Esophagus squamous epithelium (tissue), 5 donors: ENCODE measurements at places on chromosomes 13 and 19.

DNA sequence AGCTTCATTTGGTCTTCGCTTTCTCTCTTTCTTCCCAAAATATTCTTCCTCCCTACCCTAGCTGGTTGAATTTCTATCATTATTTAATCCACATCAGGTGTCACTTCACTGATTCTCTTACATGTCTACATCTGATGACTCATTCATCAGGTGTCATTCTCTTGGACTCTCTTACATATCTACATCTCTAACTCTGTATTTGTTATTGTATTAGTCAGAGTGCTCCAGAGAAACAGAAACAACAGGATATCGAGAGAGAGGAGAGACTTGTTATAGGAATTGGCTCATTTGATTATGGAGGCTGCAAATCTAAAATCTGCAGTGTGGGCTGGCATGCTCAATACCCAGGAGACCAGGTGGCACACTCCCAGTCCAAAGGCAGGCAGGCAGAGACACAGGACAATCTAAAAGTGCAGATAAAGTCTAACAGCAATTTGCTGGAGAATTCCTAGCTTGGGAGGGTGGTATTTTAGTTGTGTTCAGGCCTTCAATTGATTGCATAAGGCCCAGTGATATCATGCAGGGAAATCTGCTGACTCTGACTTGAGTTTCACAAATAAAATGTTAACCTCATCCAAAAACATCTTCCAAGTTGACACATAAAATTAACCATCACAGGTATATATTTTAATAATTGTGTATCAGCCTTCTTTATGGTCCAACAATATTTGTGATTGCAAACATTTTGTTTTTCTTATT, 541.4 kb upstream of the SLITRK5 start:
- DNase-seq = no peak

DNA sequence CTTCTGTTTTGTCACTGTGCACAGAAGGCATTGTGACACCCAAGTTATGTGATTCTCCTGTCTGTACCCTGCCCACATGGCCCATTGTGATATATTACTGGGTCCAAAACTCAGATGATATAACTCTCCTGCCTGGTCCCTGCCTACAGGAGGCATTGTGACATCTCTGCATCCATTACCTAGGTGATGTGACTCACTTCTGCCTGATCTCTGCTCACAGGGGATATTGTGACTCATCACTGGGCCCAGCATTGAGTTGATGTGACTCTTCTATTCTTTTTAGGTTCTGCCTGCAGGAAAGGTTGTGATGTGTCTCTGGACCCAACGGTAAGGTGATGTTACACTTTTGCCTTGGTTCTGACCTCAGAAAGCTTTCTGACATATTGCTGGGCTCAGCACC, 67.9 kb upstream of the ZNF724 start:
- DNase-seq = no peak

GRCh38 chr13:67277581-67277980, 47.4 kb upstream of the PCDH9 start:
- no peak for DNase-seq

- no peak for DNase-seq
Observed at GRCh38 chr19:51124216-51124615, 490 bp upstream of the SIGLEC9 start.

GRCh38 chr13:43100667-43101066, 77.3 kb downstream of the DNAJC15 start:
- DNase-seq = no peak

DNA sequence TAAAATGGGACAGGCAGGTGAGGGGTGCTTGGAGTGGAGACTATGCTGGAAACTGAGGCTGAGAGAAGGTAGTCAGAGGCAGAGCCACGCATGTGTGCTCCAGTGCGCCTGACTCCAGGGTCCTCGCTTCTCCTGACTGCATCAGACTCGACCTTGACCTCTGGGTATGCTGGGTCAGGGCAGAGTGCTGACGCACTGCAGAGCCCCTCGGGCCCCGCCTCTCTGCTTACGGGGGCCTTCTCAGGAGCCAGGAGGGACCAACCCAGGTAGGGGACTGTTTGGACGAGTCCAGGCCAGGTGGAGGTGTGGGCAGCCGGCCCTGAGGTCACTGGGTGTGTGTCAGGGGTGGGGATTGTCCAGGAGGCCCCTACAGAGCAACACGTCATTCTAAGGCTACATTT, 22.9 kb upstream of the SLC7A10 start:
- no peak for DNase-seq

DNA sequence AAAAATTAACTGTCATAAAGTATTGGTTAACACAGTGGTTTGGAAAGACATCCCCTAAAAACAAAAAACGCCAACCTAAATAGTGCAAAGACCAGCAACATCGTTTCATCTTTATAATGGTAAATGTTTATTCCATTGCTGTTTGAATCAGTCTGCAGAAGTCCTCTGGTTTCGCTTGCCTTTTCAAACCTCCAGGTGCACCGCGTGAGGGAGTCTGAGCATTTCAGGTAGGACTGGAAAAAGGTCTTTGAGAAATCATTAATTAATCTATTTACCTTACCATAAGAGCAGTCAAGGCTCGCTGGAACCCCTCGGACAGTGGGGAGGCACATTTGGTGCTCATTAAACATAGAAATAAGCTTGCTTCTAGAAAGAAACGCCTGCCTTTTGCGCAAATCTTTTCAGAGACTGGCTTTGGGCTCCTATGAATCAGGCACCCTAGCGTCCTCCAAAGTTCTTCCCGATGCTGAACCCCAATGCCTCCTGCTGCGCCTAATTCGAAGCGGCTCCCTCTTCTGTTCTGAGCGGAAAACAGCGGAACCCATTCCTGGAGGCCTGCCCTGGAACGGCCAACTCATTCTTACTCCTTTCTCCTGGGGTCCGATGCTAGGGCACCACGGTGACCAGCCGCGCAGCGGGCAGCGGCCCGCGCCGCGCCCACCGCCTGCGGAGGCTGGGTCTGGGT, 951 bp upstream of the MTUS2 start:
- no peak for DNase-seq

DNA sequence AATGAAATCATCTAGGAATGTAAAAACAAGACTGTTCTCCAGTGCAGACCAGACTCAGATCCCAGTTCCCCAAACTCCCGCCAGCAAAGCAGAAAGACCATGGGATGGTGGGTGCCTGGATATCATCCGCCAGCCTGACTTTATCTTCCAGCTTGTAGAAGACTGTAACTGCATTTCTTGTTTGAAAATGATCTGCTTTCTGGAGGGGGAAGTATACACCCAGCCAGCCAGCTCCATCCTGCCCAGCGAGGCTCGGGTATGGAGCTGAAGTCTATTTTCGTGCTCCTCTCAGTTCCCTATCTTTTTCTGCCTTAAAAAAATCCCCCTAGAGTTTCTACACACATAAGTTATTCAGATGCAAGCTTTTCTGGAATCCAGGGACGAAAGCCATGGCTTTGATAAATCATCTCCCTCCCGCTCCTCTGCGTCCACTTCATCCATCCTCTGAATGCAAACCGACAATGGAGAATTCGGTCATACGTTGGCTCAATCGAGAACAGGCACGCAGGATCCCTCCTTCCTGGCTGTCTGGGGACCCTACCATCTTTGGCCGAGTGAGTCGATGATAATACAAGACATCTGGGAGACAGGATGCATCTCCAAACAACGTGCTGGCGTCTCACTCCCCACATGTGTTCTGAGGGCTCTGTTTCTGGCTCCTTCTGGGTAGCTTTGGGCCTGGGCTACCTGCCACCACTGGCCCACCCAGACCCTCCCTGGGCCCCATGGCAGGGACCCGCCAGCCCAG, 31.2 kb downstream of the CEBPG start:
- DNase-seq = no peak

- no peak for DNase-seq
Observed at GRCh38 chr13:102847272-102848234, 1.7 kb downstream of the ERCC5 start.

GRCh38 chr19:35054626-35055025, 13.1 kb downstream of the HPN start:
- no peak for DNase-seq

- no peak for DNase-seq
Observed at GRCh38 chr19:33306191-33306590, 3.9 kb upstream of the CEBPA start.

DNA sequence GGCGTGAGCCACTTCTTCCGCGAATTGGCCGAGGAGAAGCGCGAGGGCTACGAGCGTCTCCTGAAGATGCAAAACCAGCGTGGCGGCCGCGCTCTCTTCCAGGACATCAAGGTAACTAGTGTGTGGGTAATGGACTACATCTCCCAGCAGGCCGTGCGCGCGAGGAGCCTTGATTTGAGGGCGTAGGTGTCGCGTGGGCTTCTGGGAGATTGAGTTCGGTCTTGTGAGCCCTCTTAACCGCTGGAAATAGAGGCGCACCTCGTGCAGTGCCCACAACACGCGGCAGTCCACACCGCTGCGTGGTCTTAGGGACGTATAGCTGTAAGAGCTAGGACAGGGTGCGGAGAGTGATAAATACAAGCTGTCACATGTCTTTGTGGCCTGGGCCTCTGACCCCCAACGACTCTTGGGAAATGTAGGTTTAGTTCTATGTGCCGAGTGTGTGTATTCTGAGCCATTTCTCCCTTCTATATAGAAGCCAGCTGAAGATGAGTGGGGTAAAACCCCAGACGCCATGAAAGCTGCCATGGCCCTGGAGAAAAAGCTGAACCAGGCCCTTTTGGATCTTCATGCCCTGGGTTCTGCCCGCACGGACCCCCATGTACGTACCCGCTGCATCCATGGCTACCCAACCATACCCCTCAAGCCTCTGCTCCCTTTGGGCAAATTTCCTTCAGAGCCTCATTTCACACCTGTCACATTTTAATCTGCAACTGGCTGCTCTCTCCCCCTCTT, 864 bp downstream of the FTL start:
- DNase-seq = peak; percentile 57

DNA sequence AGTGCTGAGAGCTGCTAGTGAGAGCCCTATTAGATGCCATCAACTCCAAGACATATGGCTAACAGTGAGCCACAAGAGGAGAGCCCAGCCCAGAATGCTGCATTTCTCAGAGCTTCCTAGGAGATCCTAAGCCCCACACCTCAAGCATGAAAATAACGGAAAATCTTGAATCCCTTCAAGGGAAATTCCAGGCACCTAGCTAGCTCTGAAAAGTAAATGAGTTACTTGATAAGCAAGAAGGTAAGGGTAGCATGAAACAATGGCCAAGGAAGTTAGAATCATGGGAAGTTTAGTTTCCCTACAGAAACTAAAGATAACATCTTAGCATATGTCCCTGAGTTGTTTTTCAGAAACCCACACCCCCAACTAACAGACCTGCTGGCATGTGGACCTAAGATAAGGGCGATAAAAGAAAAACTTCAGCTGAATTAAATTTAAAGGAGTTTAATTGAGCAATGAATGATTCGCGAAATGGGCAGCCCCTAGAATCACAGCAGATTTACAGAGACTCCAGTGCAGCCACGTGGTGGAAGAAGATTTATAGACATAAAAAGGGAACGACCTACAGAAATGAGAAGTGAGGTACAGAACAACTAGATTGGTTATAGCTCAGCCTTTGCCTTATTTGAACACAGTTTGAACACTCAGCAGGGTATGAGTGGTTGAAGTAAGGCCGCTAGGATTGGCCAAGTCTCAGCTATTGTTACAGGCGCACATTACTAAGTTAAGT, 301.3 kb upstream of the DACH1 start:
- no peak for DNase-seq

- DNase-seq = no peak
Observed at GRCh38 chr13:98228661-98229341, 51.7 kb upstream of the RNF113B start.

- no peak for DNase-seq
Observed at GRCh38 chr13:99442273-99442895, 58.9 kb upstream of the TM9SF2 start.

- DNase-seq = no peak
Observed at GRCh38 chr13:76019421-76020044, 383.4 kb downstream of the LMO7 start.

DNA sequence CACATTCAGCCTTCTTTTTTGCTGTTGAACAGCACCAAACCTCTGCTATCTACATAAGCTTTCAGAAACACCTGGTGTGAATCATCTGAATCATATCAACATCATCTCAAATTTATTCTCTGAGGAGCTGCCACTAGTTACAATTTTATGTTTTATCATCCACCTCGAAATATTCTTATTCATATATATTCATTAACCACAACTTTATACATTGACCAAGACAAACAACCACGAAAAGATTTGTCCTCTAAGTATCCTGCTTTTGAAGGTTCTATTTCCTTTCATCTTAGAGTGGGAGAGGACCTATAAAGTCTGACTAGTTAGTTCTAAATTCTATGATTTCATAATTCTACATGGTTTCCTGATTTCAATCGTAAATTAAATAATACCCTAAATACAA, 18.9 kb downstream of the ESD start:
- no peak for DNase-seq
